C1 segment of cervical spinal cord (tissue), 14 donors: ENCODE measurements at places on chromosomes 16 and 17.

DNA sequence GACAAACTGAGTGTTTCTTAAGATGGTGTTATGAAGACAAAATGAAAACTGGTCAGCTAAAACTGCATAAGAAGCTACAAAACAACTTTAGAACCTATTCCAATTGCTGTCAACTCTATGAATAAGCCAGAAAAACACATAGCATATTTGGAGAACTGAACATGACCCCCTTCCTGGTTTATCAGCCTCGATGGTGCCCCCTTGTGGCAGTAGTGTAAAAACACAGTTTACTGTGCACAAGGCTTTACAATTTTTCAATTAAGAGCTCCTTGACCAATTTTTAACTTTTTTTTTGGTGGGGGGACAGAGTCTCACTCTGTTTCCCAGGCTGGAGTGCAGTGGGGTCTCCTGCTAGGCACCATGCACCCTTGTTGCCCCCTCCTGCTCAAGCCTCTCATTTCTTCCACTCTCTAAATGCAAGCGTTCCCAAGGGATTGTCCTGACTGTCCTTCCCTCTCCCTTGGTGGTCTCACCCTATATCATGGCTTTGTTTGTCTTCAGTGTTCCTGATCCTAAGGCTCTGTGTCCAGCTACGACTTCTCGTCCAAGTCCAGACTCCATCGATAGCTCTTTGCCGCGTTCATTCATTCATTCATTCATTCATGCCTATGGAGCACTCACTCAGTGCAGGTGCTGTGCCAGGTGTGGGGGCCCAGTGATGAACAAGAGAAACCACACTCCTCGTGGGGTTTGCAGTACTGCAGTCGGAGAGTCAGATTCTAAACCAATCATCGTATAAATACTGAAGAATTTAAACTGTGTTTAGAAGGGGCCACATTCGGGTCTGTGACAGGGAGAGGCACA is 7.5 kb downstream of the EIF1 start:
- DNase-seq: peak; percentile 14

DNA sequence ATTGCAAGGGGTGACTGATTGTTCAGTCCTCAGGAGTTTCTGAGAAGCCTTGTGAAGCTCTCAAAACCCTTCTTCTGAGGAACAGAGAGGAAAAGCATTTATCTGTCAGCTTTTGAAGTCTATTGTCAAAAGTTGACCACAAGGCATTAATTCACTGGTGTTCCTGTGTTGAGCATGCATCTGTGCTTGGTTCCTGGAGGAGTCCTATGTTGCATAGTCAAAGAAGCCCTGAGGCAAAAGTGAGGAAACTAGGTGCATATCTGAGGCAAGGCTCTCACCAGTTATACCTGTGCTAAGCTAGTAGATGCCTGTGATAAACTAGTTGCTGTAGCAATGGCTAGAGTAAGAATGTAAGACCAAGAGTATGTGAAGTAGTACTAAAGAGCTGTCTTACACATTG is 1.8 kb upstream of the HEATR6 start:
- DNase-seq: no peak

GRCh38 chr16:76190057-76190456 is 87.1 kb upstream of the CNTNAP4 start:
- no peak for DNase-seq

DNA sequence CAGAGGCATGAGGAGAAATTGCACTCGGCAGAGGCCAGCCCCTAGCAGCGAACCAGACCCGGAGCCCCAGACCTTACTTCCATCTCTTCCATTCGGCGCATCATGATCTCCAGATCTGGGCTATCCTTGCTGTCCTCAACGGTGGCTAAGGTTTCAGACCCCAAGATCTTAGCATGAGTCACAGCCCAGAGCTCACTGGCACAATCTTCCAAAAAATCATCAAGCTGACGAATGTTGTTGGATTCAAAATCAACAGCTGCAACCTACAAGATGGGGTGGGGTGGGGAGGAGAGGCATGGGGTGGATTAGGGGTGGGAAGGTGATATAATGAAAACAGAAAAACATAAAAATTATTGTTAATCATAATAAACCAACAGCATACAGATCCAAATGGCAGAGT is 39.7 kb upstream of the PITPNM3 start:
- DNase-seq: no peak

GRCh38 chr17:40459636-40460603 is 16.7 kb downstream of the IGFBP4 start:
- no peak for DNase-seq
